Activated naive CD4-positive, alpha-beta T cell treated with anti-CD3 and anti-CD28 coated beads, Interleukin-2, amount 50 U/mL, for 16 hours (primary cell): ENCODE measurements at places on chromosomes 3 and 15.

- no peak for DNase-seq
These were observed 34.6 kb upstream of the CMTM8 start for GRCh38 chr3:32203854-32204253.

DNA sequence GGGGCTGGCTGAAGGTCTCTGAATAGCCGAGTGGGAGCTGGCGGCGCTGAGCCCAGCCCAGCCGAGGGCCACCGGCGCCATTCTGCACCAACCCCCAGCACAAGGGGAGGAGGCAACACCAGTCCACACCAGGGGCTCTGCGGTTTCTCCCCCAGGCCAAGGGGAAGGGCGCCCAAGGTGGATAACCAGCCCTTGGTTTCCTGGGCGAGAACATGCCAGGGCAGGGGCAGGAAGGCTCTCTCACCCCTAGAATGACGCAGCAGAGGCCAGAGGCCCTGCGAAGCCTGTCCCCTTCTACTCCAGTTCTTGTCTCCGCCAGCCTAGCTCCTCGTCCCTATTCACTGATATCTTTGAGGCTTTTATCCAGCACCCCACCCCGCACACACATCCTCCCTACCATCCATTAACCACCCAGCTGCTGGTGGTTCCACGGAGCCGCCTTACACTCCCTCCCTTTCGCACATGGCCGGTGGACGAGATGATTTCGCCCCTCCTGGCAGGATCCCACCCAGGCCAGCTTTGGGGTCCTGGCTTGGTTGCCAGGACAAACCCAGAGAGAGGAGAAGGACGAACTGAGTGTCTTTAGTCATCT lies 1.3 kb downstream of the RBPMS2 start:
- no peak for DNase-seq

- no peak for DNase-seq
These were observed 714.2 kb downstream of the SI start for GRCh38 chr3:164364111-164364510.

DNA sequence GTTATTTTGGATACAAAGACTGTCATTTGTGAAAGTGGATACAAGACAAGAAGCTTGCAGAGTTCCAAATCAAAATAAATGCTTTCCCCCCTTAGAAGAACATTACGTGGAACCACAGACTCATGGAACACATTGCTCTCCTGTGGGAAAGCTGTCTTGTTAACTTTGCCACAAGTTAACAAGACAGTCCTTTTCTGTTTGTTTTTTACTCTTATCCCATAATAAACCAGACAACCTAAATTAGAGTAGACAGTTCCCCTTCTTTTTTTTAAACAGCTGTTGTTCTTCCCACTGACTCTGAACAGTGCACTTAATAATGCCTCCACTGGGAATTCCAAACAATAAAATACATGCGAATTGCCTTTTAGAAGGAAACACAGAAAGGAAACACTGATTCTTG lies 255.3 kb upstream of the UBE2E2 start:
- DNase-seq, result no peak

GRCh38 chr3:127784865-127785710 lies 37.2 kb downstream of the MGLL start:
- no peak for DNase-seq

DNA sequence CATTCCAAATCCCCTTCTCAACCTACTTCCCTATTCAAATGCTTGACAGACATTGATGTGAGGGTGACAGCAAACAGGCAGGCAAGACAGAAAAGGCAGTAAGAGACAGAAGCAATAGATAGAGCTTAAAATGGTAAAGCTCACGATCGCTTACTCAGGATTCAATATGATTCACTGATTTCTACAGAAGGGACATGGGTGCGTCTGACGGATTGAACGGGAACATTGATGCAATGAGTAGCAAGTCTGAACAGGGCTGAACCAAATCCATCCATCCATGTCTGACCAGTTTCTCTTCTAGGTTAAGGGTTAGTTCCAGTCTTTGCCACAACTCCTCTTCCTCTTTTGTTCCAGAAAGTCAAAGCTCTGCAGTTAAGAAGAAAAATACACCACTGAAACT lies 35.1 kb downstream of the P2RY1 start:
- no peak for DNase-seq
